ENCODE measurements at places on chromosomes 6 and 20.

GRCh38 chr6:22078802-22079545, 217.9 kb downstream of the PRL start:
- no peak for DNase-seq
- H3K36me3 ChIP-seq, result no peaks in the 10 kb centered on the region
- H3K27me3 ChIP-seq, result no peaks in the 10 kb centered on the region
- no peak overlapping the region for H3K4me3 ChIP-seq
- H3K4me1 ChIP-seq, result 0 out of 2 replicates have a peak, but pooled peaks cover 5% of the 10 kb centered on the region
- H3K27ac ChIP-seq, result 0 out of 2 replicates have a peak overlapping the region, but pooled peaks have one; percentile 36

DNA sequence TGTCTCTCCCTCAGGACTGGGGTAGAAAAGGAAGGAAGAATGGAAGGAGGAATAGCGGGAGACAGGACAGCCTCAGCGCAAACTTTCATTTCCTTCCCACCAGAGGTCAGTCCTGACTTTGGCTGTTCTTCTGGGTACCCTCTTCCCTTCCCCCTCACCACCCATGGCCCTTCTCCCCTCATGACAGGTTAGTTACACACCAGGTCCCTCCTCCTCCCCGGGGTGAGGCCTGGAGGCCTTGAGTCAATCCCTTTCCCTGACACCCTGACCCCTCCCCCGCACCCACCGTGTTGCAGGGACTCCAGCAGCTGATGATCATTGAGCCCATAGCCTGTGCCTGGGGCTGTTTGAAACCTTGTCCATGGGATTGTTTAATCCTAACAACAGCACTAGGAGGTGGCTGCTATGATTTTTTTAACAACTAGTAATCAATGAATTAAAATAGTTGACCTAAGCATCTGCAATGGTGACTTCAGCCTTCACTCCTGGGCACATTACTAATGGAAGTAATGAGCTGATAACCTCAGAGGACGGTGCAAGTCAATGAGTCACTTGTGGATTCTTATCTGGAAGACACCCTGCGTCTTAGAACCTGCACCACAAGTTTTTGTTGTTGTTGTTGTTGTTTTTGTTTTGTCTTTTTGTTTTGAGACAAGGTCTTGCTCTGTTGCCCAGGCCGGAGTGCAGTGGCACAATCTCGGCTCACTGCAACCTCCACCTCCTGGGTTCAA, 46.6 kb upstream of the CCDC167 start:
- no peaks in the 10 kb centered on the region for H3K36me3 ChIP-seq
- no peaks in the 10 kb centered on the region for H3K27me3 ChIP-seq
- H3K27ac ChIP-seq, result no peak overlapping the region
- no peak overlapping the region for H3K4me3 ChIP-seq
- DNase-seq, result no peak

- H3K4me1 ChIP-seq, result no peaks in the 10 kb centered on the region
- DNase-seq, result no peak
- no peak overlapping the region for H3K27ac ChIP-seq
- no peak overlapping the region for H3K4me3 ChIP-seq
- H3K27me3 ChIP-seq, result no peaks in the 10 kb centered on the region
Measured at GRCh38 chr6:71706523-71706922, 179.8 kb upstream of the RIMS1 start.

DNA sequence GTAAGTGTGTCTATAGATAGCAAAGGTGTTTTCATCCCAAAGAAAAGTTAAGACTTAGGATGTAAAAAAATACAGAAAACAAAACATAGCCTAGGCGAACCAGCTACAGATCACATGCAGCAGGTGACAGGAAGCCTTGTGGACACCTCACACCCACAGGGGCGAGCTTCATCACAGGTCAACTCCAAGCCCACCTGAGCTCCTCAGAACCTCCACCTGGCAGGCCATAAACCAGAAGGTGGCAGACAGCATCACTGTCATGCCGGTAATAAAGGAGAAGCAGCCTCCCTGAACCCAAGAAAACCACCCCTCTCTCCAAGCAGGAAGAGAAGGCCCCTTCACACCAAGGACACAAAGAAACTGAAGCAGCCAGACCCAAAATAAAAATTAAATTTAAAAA, 1.0 kb downstream of the RALGAPA2 start:
- no peaks in the 10 kb centered on the region for H3K36me3 ChIP-seq
- H3K4me3 ChIP-seq, result peak overlapping the region; percentile 83
- no peak for DNase-seq
- no peaks in the 10 kb centered on the region for H3K27me3 ChIP-seq

- H3K36me3 ChIP-seq, result no peaks in the 10 kb centered on the region
- peak; percentile 73 for DNase-seq
- H3K4me3 ChIP-seq, result no peak overlapping the region
- H3K4me1 ChIP-seq, result peaks cover 20% of the 10 kb centered on the region
- H3K27ac ChIP-seq, result no peak overlapping the region
- H3K27me3 ChIP-seq, result peaks cover under 1% of the 10 kb centered on the region
Measured at GRCh38 chr6:166058064-166058739, 109.4 kb downstream of the TBXT start.

DNA sequence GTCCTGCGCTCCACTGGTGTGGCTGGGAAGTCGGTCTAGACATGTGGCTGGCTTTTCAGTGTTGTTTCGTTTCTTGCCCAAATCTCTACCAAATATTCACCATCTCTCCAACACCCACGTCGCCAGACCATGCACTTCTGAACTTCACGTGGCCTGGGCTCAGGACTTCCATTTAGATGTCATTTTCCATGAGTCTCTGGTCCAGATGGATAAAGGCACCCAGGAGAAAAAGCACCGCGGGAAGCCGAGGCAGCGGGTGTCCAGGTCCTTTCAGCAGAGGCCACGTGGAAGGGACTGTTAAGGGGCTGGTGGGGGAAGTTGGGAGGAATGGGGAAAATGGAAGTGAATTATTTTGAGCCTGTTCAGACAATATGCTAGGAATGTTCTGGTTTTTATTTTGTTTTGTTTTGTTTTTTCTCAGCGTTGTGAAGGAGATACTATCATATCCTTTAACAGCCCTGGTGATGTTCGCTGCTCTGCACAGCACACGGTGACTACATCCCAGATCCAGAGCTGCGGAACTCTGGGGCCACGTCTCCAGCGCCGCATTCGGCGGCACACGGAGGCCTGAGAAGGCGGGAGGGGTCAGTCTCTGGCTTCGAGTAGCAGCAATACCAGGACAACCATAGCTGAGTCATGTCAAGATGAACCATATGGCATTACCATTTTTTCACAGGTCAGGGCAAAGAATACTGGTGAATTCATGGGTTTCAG, 230.3 kb downstream of the THBS2 start:
- H3K36me3 ChIP-seq, result no peaks in the 10 kb centered on the region
- no peak overlapping the region for H3K27ac ChIP-seq
- H3K4me3 ChIP-seq, result no peak overlapping the region
- no peak for DNase-seq
- no peaks in the 10 kb centered on the region for H3K27me3 ChIP-seq

Measured in GM23248 (cell line).